Mesendoderm (in vitro differentiated cells): ENCODE measurements at places on chromosomes 5 and 9.

DNA sequence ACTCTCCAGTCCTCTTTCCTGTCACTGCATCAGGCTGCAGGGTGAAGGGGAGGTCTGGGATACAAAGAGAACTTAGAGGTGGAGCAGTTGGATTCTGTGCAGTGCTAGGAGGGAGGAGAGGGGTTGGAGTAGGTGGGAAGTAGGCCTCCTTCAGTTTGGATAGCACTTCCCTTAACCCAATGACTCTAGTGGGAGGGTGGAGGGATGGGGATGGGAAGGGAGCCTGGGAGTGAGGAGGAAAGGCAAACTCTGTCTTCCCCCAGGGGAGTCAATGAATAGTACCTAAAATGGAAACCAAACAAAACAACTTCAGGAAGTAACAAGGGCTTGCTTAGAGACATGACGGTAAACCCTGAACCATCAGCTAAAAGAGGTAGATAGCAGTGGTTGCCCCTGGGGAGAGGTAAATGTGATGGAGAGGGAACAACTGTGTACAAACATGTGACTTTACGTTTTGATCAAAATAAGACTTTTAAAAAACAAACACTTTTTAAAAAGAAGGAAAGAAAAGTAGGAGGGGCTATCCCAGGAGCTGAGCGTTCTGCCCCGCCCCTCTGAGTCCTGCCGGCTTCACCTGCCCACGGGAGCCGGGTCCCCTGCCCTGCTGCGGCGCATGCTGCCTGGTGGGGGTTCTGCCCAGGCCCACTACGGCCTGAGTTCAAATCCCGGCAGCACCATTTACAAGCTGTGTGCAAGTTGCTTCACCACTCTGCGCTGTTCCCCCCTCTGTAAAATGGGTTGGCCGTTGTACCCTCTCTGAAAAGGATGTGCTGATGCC is 30.9 kb downstream of the GSN start:
- peak; percentile 83 for DNase-seq

DNA sequence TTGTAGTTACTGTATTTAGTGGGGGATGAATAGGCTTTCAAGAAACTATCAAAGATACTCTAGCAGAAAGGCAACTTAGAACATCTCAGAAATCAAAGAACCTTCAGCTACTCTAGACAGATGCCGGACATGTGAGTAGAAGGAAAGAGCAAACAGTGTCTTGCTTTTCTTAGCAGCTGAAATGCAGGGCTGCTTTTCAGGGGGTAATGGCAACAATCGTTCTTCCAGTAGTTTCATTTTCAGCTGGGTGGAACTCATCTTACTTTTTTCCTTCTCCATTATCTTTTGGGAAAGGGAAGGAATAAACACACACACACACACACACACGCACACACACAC is 281.6 kb downstream of the CRB2 start:
- DNase-seq = no peak

DNA sequence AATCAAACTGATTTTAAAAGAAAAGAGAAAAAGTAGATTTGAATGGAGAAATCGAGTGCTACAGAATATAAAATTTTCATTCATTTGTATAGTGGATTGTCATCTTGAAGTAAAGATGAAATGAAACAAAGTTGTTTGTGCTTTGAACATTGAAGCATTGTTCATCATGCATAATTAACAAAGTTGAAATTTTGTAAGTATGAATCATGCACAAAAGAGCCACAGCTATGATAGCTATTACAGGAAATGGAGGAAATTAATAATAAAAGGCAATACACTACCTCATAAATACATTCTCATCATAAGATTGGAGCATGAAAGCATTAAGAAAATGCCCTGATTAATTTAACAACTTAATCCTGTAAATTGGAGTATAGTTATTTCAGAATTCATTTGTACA is 153.4 kb upstream of the TLX3 start:
- no peak for DNase-seq

DNA sequence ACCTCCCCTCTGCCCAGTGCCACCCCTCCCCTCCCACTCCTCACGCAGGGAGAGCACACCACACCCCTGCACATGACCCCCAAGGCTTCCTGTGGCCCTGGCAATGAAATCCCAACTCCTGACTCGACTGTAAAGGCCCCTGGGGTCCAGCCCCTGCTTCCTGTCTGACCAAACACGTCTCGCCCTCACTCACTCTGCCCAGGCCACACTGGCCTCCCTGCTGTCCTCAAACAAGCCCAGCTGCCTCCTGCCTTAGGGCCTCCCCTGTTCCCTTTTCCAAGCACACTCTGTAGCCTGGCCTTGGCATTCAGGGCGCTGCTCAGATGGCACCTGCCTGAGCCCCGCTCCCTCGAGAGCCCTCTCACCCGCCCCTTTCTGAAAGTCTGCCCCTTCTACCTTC is 42.4 kb downstream of the HK3 start:
- no peak for DNase-seq

DNA sequence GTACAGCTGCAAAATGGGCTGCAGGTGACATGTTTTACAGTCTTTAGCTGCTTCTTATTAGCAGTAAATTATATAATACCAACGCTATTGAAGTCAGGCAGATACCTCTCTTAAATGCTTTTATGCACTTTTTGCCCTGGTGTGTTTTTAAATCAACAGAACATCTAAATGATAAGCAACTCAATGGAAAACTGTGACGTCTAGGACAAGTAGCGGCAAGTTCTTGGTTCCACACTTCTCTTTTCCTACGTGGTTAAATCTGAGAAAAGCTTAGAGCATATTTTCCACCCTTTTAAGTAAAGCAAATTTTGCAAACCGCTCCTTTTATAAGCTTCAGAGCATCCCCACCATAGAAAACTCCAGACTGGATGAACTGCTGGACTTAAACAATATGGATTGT is 58.1 kb downstream of the CEMIP2 start:
- DNase-seq = no peak

GRCh38 chr9:20417373-20418080 is 204.8 kb downstream of the MLLT3 start:
- DNase-seq = no peak

- DNase-seq = no peak
These were observed 264.4 kb downstream of the HTR1A start for GRCh38 chr5:63697811-63698210.

DNA sequence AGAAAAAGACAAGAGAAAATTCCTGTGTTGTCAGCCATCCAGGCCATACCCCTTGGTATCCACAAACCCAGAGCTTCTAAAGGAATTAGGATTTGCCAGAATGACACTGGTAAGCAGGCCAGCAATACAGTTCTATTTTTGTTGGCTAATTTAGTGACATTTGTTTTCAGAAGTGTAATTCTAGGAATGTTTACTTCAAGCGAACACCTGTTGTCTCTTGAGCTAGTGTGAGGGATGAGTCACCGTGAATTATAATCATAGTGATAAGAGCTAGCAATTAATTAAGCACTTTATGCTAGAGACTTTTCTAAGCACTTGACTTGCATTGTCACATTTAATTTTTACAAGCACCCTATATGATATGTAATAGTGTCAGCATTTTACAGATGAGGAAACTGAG is 99.2 kb downstream of the PRKACG start:
- DNase-seq = no peak
